Urothelium cell line (cell line): ENCODE measurements at places on chromosomes 12 and 14.

- DNase-seq, result no peak
Measured at GRCh38 chr14:94691660-94692034, 78.3 kb downstream of the GSC start.

- no peak for DNase-seq
Measured at GRCh38 chr14:53946404-53947093, 10.1 kb downstream of the BMP4 start.

- DNase-seq, result no peak
Measured at GRCh38 chr14:97781961-97782360, 984.8 kb downstream of the VRK1 start.

- peak; percentile 68 for DNase-seq
Measured at GRCh38 chr14:51873221-51873893, 12.9 kb downstream of the GNG2 start.

- DNase-seq, result no peak
Measured at GRCh38 chr12:3201339-3202051, 124.3 kb downstream of the TSPAN9 start.

- peak; percentile 30 for DNase-seq
Measured at GRCh38 chr12:95473231-95473883, 595 bp upstream of the METAP2 start.

GRCh38 chr14:24312736-24313507 lies 1.6 kb downstream of the LTB4R start:
- no peak for DNase-seq

DNA sequence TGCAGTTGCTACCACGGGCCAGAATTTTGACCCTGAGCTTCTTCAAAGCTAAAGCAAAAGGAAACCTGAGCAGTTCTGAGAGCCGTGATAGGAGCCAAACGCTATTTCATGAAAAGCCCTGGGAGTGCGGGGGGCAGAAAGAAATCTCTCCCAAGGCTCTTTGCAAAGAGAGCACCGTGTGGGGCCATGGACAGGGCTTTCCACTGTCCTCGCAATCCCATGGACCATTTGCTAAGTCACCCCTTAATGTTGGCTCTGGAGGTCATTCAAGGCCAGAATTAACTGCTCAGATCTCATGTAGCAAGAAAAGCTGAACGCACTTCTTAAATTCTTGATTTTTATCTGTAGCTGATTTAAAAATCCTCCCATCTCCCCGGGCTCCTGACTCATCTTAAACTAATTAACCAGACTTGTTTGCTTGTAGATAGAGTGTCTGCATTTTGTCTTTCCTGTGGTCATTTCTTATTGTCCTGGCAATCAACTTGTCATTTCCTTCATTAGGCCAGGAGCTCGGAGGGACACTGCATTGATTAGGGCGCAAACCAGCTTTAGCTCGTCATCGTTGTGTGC lies 24.8 kb downstream of the CLSTN3 start:
- no peak for DNase-seq

GRCh38 chr14:86038387-86039042 lies 508.6 kb downstream of the FLRT2 start:
- DNase-seq, result peak; percentile 56

GRCh38 chr12:57771873-57772428 lies at the start of gene METTL1:
Gene METTL1 (minus strand): TSS chr12:57772105. CDS start chr12:57772083, 22 bp downstream.
- DNase-seq, result peak; percentile 96

DNA sequence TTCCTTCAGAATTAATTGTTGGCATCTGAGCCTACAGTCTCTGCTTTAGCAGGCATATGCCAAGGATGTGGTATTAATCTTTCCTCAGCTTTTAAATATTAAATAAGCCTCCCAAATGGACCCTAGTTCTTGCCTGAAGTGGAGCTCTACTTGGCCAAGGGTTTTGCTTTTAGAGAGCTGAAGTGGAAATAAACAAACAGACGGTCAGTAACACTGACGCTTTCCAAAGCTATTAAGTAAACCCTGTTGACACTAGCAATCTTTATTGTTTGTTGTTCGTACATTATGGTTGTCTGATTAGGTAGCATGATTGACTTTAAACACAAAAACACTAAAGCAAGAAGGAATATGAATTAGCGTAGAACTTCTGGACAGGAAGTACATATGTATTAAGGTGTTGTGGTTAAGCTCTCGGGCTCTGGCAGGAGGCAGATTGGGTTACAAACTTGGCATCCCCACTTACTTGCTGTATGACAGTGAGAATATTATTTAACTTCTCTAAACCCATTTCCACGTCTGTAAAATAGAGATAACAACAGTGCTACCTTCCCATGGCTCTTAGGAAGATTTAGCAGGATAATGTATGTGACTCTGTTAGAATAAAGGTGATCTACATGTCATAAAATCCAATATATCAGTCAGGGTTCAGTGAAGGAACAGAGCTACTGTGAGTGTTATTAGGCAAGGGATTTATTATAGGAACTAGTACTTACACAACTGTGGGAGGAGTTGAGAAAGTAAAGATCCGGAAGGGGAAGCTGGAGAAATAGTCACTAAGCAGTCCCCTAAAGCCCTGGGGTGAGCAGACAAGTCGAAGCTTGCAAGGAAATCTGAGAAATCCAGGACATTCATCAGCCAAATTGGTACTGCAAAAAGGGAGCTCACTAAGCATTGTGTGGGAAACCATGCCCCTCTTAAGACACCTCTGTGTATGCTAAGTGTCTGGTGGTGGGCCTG lies 92.2 kb upstream of the ATF7IP start:
- DNase-seq, result no peak

GRCh38 chr12:3523058-3523457 lies 32.1 kb downstream of the PRMT8 start:
- DNase-seq, result no peak

- DNase-seq, result no peak
Measured at GRCh38 chr12:14833952-14834351, 9.4 kb downstream of the ART4 start.

- DNase-seq, result no peak
Measured at GRCh38 chr12:2939191-2939590, 20.0 kb upstream of the TEAD4 start.

- peak; percentile 45 for DNase-seq
Measured at GRCh38 chr12:46373301-46374296, 1.0 kb upstream of the SLC38A2 start.

DNA sequence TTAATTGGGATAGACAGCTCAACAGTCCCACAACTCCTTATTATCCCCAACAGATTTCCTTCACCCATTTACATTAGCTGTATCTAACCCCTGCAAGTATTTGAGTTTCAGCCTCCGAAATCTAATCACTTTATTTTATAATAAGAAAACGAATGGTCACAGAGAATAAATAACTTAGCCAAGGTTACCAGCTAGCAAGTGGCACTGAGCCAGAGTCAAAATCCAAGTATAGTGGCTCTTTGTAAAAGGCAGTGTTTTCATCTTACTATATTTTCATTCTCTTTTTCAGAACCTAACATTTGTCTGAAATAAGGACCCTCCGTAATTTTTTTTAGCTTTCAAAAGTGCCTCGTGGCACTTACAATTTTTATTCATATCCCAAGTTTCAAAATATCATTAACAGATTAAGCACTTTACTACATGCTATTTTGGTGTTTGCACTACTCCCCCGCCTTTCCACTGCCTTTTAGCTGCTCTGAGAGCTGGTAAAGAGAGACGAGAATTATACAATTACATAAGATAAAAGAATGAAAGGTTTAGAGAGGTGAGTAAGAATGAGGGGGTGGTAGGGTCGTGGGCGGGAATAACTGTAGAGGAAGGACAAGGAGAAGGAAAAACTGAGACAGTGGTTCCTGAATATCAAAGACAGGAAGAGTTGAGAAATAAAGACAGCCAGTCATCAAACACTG lies 3.7 kb upstream of the USP15 start:
- DNase-seq, result no peak
